Pulmonary artery endothelial cell (primary cell): ENCODE measurements at places on chromosomes 7 and 10. TPM values are rescaled to one million over a fixed set of nuclear protein-coding genes. Genes with fewer than 3 reads are reported as not detected.

Gene MACROH2A2
- 0.59 and 1.0 TPM in 2 replicates for total RNA-seq

Gene HMX3
- total RNA-seq, result not detected in 2 replicates

Gene LRWD1
- total RNA-seq, result 27.1 and 35.7 TPM in 2 replicates

Gene STEAP2
- total RNA-seq, result 2.3 and 5.2 TPM in 2 replicates

Gene DNAH11
- 0.07 and 1.3 TPM in 2 replicates for total RNA-seq

Gene DENND2A
- total RNA-seq, result 0.04 and 0.07 TPM in 2 replicates

Gene TAC1
- total RNA-seq, result not detected in 2 replicates

Gene RARRES2
- total RNA-seq, result not detected in 2 replicates

Gene JCAD
- total RNA-seq, result 47.9 and 49.9 TPM in 2 replicates

Gene PDZD7
- 0.46 and 0.63 TPM in 2 replicates for total RNA-seq

Gene CRHR2
- not detected in 2 replicates for total RNA-seq

Gene NEURL1
- 0.11 and 0.20 TPM in 2 replicates for total RNA-seq

Gene ASZ1
- total RNA-seq, result not detected in 2 replicates

Gene FZD1
- total RNA-seq, result 2.6 and 4.7 TPM in 2 replicates

Gene HOXA3
- 0.53 and 0.66 TPM in 2 replicates for total RNA-seq

Gene PLAC9
- total RNA-seq, result 5.3 and 8.2 TPM in 2 replicates

Gene REEP3
- 39.4 and 61.2 TPM in 2 replicates for total RNA-seq

Gene ABCA13
- total RNA-seq, result not detected in 2 replicates

Gene ADCY1
- total RNA-seq, result 0.26 and 0.32 TPM in 2 replicates

Gene LRRC18
- total RNA-seq, result not detected in 2 replicates

Gene EPHA1
- under 0.01 and 0.07 TPM in 2 replicates for total RNA-seq

Gene PCGF6
- 13.3 and 14.9 TPM in 2 replicates for total RNA-seq

Gene PRSS2
- total RNA-seq, result not detected in 2 replicates

Gene FAM13C
- 0.07 and 0.11 TPM in 2 replicates for total RNA-seq

Gene STAG3
- 0.13 and 0.42 TPM in 2 replicates for total RNA-seq

Gene CYP17A1
- total RNA-seq, result not detected in 2 replicates

Gene SCART1
- 0.25 and 0.73 TPM in 2 replicates for total RNA-seq

Gene DRGX
- total RNA-seq, result not detected in 2 replicates

Gene PDCD4
- 37.1 and 37.7 TPM in 2 replicates for total RNA-seq

Gene PSPH
- total RNA-seq, result 55.8 and 79.4 TPM in 2 replicates

Gene HOXA11
- not detected in 2 replicates for total RNA-seq

Gene AKR1D1
- total RNA-seq, result not detected in 2 replicates

Gene LLCFC1
- total RNA-seq, result not detected in 2 replicates

Gene TEX36
- total RNA-seq, result not detected in 2 replicates

Gene SPDYE1
- total RNA-seq, result not detected in 2 replicates

Gene SFRP5
- total RNA-seq, result not detected in 2 replicates

Gene AHCYL2
- total RNA-seq, result 7.7 and 13.2 TPM in 2 replicates

Gene FBXO24
- 0.07 and 0.74 TPM in 2 replicates for total RNA-seq

Gene PLEKHA8
- total RNA-seq, result 12.7 and 16.5 TPM in 2 replicates

Gene NRAP
- not detected in 2 replicates for total RNA-seq

Gene SLC29A3
- 0.95 and 1.3 TPM in 2 replicates for total RNA-seq

Gene RADIL
- total RNA-seq, result 0.46 and 0.73 TPM in 2 replicates

Gene SPDYE9
- total RNA-seq, result not detected in 2 replicates

Gene LDB3
- not detected in 2 replicates for total RNA-seq

Gene AKR1C8
- total RNA-seq, result not detected in 2 replicates

Gene RAB19
- total RNA-seq, result 0.33 TPM in 1 of 2 replicates, not detected in the other

Gene DHTKD1
- 15.7 and 19.8 TPM in 2 replicates for total RNA-seq

Gene C10orf62
- total RNA-seq, result not detected in 2 replicates

Gene OGDHL
- total RNA-seq, result 0.26 and 0.46 TPM in 2 replicates

Gene FAM241B
- 0.20 TPM in 1 of 2 replicates, not detected in the other for total RNA-seq

Gene SRRM3
- total RNA-seq, result 0.53 and 1.8 TPM in 2 replicates

Gene TMEM270
- total RNA-seq, result not detected in 2 replicates
